Effector CD4-positive, alpha-beta T cell (primary cell): ENCODE measurements at places on chromosomes 16 and 17.

GRCh38 chr17:55242476-55242875 lies 22.3 kb upstream of the HLF start:
- DNase-seq, result no peak

DNA sequence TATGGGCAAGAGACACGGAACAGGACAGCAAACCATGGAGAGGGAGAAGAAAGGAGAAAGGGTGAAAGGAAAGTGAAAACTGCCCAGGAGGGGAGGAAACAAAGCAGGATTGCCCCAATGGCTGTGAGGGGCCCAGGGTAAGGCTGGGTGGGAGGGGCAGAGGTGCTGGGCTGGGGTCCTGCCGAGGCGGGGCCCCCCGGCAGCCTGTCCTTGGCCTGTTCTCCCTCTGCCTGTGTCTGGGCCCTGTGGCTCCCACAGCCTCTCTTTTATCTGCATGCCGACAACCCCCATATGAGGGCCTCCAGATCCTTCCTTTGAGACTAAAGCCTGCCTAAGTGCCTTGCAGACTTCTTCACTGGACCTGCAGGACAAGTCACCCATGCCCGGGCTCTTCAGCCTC lies 15.5 kb downstream of the ZNHIT3 start:
- DNase-seq, result no peak

- DNase-seq, result no peak
Observed at GRCh38 chr17:79814127-79814973, 17.5 kb upstream of the CBX8 start.

DNA sequence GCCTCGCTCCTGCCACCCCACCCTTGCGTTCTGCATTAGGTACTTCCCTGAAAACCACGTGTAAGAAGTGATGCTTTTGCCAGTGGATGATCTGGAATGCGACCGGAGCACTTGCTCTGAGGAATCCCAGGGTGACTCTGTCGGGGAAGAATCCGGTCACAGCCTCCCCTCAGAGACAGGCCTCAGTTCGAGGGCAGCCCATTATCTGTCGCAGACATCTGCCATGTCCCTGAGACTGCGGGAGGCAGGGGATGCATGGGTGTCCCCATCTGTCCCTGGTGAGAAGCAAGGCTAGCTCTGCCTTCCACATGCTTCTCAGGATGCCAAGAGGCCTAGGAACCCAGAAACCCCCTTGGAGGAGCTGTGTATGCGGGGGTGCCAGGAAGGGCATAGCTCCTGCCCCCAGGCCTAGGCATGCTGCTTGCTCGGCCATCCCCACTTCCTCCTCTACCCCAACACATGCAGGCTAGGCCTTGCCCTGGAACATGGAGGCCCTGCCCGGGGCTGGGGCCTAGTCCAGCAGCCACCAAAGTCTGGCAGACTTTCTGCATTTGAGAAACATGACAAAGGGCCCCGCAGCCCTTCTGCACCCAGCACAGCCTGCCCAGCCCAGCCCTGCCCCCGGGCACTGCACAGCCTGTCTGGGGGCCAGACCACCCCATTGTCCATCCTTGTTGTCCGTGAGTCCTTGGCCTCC lies 20.5 kb downstream of the MNT start:
- no peak for DNase-seq

GRCh38 chr16:85663891-85664321 lies 24.8 kb downstream of the GINS2 start:
- no peak for DNase-seq
